ENCODE measurements at places on chromosomes 2 and 18.

GRCh38 chr2:231667496-231667895, 40.8 kb upstream of the PTMA start:
- no peak for DNase-seq

DNA sequence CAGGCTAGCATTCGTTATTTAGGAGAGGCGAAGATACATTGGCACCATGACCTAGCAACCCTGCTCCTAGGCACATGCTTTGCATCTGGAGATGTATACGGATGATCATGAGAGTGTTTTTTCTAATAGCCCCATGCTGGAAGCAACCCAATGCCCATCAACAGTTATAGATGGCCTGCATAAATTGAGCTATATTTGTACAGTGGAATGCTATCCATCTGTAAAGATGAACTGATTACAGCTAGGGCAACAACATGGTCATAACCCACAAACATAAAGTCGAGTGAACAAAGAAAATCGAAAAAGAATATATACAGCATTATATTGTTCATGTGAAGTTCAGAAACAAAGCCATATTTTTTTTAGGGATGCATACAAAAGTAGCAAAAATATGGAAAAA, 20.6 kb upstream of the CHRNA1 start:
- DNase-seq = no peak

DNA sequence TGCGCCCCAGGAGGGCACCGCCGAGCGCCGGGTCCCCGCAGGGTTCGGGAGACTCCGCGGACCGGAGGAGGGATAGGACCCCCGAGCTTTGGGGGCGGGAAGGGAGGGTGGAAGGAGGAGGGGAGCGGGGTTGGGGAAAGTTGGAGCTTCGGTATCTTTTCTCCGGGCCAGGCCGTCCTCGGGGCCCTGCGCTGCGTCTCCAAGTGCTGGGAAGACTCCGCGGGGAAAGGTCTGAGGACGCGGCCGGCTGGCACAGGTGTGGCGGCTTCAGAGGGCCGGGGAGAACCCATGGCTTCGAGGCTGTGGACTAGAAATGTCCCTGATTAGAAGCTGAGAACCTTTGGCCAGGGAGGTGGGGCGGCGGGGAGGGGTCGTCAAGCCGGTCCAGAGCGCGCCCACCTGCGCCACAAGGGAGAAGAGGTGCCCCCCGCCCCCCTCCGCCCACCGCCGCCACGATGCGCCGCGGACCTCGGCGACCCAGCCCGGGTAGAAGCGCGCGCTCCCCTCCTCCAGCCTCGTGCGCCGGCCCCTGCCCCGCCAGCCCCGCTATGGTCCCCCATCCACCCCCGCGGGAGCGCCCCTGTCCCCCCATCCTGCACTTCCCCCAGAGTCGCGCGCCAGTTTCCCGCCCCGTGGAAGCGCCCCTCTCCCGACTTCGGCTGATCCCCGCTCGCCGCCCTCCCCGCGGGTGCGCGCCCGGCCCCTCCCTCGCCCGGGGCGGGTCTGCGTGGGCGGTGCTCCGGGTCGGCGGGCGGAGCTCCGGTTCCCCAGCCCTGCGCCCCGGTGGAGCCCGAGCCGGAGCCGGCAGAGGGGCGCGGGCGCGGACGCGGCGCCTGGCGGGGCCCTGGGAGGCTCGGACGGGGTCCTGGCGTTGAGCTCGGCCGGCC, at the start of gene SNTG2:
Gene SNTG2 (plus strand): TSS at position 770 of the 887 bp plus-strand sequence. CDS start 148 bp downstream, outside the sequence.
- DNase-seq = peak; percentile 19

- DNase-seq = no peak
These were observed 290.7 kb downstream of the CYP26B1 start for GRCh38 chr2:71856773-71857525.

GRCh38 chr2:45275806-45276205, 266.6 kb upstream of the SIX2 start:
- DNase-seq = no peak

GRCh38 chr18:42635378-42636048, 480.0 kb downstream of the RIT2 start:
- no peak for DNase-seq

GRCh38 chr2:216960671-216961268, 100.9 kb upstream of the TNP1 start:
- no peak for DNase-seq

- DNase-seq = peak; percentile 17
These were observed 3.8 kb downstream of the ACTG2 start for GRCh38 chr2:73896362-73897239.

GRCh38 chr18:8322486-8322885, 286.8 kb upstream of the RAB12 start:
- no peak for DNase-seq

DNA sequence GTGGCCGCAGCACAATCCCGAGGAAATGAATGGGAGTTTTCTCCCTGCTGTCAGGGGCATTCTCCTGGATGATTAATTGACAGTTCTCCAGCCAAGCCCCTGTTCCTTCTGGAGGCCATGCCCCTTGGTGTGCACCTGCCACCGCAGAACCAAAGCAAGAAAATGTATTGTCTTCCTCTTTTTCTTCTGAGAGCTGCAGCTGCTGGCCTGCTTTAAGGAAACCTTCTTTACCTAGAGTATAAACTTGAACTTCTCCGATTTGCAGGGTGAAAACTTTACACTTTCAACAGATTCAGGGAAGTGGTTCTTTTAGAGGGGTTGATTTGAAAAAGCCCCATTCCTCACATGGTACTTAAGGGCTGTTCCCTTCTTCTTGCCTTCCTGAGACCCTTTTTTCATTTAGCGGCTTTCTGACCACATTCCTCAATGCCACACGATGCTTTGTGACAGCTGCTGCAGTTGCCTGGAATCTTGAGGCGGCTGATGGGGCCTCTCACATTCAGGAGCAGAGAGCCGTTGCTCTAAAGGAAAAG, 402.8 kb downstream of the TXNL1 start:
- DNase-seq = no peak

- DNase-seq = no peak
These were observed 5.5 kb downstream of the SYT4 start for GRCh38 chr18:43271593-43272432.

- DNase-seq = no peak
These were observed 132.9 kb downstream of the NR4A2 start for GRCh38 chr2:156199588-156199987.

DNA sequence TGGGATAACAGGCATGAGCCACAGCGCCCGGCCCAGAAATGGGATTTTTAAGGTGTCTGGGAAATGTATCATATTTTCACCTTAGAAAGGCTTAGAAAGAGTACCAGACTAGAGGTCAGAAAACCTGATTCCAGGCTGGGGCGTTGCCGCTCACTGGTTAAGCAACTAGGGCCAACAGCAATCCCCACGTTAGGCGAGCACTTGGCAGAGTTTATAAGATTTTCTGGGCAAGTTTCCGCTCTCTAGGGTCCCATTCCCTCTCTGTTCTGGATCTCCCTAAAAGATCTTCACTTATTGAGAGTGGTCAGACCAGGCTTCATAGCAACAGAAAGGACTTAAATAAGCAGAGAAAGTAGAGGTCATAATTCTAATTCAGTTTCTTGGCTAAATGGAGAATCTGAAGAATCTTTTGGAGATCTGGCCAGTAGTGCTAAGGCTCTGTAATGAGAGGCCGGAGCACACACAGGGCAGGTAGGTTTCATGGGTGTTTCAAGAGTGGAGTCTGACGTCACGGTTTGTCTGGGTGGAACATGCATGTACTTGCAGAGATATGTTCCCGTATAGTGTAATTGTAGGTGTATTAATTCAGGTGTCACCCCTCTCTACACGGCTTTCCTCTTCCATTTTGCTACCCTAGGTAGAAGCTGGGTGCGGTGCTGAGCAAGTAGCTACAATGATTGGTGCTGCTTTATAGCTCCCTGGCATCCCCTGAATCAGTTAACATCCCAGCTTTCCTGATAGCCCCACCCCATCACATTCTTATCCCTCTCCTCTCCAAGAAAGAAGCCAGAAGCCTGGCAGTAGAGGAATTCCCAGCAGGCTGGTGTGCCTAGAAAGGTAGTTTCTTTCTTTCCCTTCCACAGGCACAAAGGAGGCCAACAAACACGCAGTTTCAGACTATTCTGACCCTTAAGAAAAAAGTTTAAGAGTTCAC, 4.4 kb upstream of the SMAD7 start:
- DNase-seq = no peak

DNA sequence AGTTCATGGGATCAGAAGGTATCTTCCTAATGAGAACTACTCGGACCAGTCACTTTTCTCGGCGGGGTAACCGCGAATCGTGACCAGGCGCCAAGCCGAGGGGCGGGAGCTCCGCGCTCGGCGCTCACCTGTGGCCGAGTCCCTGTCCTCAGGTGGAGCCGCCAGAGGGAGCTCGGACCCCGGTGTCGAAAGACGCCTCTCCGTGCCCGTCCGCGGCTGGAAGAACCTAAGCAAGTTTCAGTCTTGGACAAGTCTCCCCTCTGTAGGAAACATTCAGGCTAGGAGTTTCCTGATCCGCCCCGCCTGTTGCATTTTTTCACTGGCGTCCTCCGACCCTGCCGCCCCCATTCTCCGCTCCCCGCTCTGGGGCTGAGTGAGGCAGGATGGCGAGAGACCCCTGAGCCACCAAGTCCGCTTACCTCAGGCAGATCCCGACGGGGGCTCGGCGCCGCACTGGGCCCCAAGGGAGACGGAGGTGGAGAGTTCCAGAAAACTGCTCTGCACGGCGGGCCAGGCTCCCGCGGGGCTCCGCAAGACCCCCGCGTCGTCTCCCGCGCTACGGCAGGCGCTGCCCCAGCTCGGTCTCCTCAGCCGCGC, 480 bp downstream of the DSEL start:
- peak; percentile 27 for DNase-seq

DNA sequence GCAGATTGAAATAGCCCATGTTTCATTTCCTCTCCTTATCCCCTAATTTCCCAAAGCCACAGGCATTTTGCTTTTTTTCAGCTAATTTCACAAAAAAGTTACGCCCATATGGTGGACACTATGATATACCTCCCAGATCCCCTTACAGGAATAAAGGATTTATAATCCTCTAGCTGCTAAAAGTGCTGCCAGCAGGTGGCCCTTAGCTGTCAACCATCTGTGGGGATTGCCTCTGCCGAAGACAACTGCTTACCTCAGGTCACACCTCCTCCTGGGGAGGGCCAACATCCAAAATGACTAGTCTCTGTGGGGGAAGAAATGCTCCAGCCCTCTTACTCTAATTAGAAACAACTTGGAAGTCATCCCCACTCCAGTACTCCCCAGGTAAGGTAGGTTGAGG, 61.0 kb upstream of the EPB41L3 start:
- DNase-seq = no peak

GRCh38 chr2:172404824-172405223, 22.6 kb upstream of the ITGA6 start:
- DNase-seq = no peak

GRCh38 chr2:11580697-11581096, 46.9 kb downstream of the GREB1 start:
- no peak for DNase-seq

- no peak for DNase-seq
These were observed 39.8 kb downstream of the PIAS2 start for GRCh38 chr18:46877329-46877987.

DNA sequence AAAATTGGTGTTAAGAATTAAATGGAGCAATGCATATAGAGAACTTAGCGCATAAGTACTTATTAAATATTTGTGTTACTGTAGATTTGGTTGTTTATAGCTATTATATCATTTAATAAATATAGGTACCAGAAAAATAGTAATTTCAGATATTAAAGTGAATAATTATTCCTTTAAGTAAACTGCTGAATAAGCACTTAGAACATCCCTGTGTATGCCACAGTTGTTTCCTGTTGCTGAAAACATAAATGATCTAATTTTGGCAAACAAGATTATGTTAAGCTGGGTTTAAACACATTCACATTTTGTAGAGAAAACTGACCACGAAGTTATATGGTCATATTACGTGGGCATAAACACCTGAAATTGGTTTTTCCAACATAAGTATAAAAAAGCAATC, 388.0 kb upstream of the ZNF804A start:
- DNase-seq = no peak

DNA sequence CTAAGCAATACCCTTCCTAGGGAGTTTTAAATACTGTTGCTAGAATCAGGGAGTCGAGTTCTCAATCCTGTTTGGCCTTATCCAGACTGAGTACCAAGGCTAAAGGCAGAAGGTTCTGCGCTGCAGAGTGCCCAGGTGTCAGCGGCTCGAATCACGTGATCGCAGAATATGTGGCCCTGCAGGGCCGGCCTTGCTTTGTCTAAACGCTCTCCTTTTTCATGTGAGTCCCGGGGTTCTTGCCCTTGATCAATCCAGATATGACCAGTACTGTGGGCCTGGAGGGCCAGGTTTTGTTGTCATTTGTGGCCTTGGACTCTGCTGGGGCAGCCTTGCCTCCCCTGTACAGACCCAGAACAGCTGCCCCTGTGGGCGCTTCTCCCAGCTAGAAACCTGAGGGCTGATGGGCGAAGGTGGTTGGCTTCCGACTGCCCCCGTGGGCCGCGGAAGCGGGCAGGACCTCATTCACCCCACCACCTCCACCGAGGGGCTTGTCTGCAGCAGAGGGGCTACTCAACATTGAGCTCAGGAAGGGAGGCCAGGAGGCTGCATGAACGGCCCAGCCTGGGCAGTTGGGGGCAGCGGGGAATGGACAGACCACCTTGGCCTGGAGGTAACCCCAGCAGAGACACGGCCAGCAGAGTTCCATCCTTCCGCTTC, 225.0 kb downstream of the ALPK2 start:
- DNase-seq = no peak

DNA sequence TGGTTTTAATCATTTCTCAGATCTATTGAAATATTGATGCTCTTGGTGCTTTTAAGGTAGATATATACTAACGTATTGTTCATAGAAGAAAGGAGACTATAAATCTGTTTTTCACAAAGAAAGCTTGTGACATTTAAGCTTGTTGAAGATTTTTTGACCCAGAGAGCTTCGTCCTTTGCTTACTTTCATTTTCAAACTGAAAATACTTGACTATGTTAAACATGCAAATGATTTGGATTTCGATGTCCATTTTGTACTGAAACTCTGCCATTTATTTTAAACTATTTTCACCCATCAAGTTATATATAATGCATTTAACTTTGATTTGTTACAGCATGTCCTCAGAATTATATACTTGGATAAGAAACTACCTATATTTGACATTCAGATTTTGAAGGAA, 85.2 kb downstream of the SLC4A10 start:
- DNase-seq = no peak

- DNase-seq = no peak
These were observed 134.7 kb upstream of the EPAS1 start for GRCh38 chr2:46162329-46163097.

- no peak for DNase-seq
These were observed 20.8 kb upstream of the MAP4K4 start for GRCh38 chr2:101676674-101677073.

DNA sequence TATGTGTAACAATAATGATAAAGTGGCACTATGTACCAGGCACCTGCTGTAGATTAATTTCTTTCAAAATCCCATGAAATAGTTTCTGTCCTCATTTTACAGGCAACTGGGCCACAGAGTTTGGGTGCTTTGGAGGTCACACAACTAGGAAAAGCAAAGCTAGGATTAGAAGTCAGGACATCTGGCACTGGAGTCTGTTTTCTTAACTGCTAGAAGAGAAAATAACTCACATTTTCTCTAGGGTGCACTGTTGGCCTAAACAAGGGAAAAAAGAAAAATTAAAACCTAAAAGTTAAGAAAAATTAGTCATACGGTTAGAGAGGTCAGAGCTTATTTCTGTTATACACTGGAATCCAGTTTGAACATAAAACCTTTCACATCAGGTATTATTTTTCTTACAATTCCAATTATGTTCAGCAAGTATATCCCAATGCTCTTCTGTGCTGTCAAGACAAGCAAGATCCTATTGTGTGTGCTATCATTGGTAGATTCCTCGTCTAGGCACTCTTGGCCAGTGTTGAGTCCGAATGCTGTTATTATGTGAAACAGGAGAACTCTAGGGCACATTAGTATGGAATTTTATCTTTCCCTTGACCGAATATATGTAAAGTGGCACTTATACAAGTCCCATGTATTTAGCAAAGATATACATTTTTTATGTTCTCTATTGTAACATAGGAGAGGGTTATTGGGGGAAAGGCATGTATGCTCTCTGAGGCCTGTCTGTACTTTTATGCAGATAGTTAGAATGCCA, 1.5 kb upstream of the OSGEPL1 start:
- DNase-seq = no peak

Data from stimulated activated CD8-positive, alpha-beta memory T cell treated with anti-CD3 and anti-CD28 coated beads, Interleukin-7, amount 100 ng/mL, for 1 hour (primary cell).